Hepatocyte (in vitro differentiated cells): ENCODE measurements at places on chromosomes 2 and 18.
A peak's percentile ranks its signal among the peaks of the same experiment; 100 is the strongest.

DNA sequence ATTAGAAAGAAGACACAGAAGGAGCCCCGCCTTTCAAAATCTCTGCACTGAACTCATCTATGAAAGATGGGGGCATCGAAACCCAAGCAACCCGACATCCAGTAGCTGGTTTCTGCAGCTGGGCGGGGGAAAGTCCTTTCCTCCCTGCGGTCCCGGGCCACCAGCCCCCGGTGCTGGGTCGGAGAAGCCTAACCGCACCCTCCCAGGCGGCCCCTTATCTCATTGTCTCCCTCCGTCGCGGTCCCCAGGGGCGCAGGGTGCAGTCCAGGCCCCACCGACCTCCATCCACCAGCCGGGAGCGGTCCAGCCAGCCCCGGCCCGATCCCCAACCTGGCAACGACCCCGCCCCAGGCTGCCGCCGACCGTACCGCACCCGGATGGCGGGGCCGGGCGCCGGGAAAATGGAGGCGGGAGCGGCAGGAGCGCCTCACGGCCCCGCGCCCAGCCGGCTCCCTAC, 452 bp downstream of the RAPH1 start:
- DNase-seq = no peak

- DNase-seq = no peak
These were observed 270.2 kb downstream of the EN1 start for GRCh38 chr2:118577202-118577601.

GRCh38 chr2:98445177-98445682, 572 bp downstream of the INPP4A start:
- no peak for DNase-seq

GRCh38 chr2:56309626-56310170, 125.9 kb downstream of the CCDC85A start:
- no peak for DNase-seq

DNA sequence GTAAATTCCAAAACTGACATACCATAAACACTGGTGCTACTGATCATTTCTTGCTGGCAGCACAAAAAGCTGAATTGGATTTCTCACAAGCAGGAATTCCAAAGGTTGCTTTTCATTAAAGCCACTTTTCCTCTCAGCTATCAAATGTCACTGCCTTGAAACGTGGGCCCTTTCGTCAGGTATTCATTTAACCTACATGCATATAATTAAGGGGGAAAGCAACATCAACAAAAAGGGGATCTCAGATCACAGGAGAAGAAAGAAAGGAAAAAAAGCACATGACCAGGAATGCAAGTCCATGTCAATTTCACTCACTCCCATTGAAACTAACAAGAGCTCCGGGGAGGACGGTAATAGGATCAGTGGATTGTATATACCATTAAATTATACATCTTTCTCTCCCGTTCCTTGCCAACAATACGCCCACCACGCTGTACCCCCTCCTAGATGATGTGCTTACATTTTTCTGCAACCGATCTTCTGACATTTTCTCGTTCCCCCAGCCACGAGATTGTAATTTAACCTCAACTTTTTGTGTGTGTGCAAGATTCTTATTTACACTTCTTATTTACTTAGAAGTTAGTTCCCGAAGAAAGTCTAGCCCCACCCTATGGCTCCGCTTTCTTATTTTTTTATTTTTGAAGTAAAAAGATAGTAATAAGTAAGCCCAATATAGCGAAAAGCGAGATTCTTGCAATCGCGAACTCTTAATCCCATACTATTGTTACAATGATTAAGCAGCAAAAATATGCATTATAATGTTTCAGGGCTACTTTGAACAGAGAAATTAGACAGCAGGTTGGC, 725 bp downstream of the FIGN start:
- DNase-seq = no peak

DNA sequence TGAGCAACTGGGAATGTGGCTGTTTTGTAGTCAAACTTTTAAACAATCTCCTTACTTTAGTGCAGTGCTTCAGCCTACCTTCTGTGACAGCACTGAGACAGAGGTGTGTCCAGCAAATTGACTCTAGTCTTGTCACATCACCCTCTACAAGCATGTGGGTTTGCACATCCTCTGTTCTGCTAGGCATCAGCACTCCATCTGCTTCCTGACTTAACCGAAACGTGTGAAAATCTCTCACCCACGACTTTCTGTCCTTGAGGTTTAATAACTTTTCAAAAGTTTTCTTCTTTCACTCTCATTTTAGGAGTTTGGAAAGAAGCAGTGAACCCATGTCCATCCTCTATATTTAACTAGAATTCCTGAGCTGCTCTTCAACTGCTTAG, 42.6 kb downstream of the TTR start:
- no peak for DNase-seq

DNA sequence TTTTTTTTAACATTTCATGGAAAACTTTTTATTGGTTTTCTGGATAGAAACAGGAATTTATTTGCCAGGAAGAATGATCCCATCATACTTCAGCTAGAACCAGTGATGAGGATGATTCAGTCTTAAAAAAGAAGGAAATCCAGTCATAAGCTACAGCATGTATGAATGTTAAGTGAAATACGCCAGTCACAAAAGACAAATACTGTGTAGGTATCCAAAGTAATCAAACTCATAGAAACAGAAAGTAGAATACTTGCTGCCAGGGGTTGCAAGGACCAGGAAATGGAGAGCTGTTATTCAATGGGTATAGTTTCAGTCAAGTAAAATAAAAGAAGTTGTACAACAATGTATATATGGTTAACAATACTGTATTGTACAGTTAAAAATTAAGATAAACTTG, 21.3 kb downstream of the PSME4 start:
- DNase-seq = no peak

DNA sequence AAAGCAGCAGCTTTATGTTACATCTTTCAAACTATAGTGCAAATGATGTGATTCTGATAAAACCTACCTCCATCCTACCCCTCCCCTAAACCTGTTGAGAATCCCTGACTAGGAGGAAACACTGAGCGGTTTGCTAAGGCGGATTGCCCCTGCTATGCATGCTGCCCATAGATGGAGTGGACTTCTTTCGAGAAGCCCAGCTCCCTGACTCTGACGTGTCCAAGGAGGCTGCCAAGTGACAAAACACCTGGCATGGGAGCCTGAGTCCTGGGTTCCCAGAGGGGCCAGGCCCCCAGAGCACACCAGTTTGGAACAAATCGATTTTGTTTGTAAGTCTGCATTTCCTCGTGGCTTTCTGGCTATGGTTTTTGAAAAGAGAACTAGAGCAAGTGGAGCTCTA, 1.4 kb upstream of the UXS1 start:
- DNase-seq = no peak

- DNase-seq = no peak
These were observed 83.9 kb upstream of the SIX2 start for GRCh38 chr2:45093181-45093580.

DNA sequence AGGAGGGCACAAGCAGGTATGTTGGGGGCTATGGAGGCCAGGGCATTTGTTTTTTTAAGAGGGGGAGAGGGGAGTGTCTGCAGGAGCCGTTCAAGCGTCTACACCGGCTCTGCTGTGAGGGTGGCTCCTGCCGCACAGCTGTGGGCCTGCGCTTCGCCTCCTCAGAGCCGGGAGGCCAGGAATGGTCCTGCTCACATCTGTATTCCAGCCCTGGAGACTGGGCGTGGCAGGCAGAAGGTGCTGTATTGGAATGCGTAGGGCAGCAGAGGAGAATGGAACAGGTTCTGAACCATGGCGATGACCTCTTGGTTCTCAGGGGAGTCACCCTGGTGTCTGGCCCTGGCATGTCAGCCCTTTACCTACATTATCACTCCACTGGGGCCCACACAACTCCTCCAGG, 26.8 kb upstream of the INHBB start:
- no peak for DNase-seq

- DNase-seq = no peak
These were observed 300.3 kb downstream of the MTX2 start for GRCh38 chr2:176569574-176569973.

- no peak for DNase-seq
These were observed 77.1 kb upstream of the CTAGE1 start for GRCh38 chr18:22494771-22495170.

GRCh38 chr18:10842861-10843260, 306.5 kb downstream of the PIEZO2 start:
- DNase-seq = no peak

DNA sequence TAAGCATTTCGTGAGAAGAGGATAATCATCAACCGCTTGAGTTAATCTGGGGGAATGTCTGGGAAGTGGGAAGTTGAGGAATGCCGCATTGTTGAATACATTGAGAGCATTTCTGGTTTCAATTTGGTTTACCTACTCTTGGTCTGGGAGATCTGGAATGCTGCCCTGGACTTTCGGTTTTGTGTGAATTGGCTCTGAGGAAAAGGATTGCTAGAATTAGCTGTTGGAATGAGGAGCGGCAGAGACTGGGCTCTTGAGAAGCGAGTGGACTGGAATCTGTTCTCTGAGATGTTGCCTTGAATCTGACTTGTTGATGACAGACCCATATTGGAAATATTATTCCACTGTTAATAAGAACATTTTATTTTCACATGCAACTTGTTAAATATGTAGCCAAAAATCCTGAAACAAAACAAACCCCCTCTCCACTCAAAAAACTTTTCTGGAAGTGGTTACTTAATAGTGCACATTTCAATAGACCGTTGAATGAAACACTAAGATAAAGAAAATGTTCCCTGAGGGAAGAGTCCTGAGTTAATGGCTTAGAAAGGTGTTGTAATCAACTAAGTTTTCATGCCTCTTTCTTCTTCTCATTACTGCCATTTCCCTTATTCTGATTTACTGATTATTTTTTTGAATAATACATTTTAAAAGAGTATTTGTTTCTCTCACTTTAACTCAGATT, 50.8 kb downstream of the PTPRM start:
- DNase-seq = peak; percentile 37

GRCh38 chr2:68214381-68214780, 38.0 kb downstream of the PPP3R1 start:
- no peak for DNase-seq

DNA sequence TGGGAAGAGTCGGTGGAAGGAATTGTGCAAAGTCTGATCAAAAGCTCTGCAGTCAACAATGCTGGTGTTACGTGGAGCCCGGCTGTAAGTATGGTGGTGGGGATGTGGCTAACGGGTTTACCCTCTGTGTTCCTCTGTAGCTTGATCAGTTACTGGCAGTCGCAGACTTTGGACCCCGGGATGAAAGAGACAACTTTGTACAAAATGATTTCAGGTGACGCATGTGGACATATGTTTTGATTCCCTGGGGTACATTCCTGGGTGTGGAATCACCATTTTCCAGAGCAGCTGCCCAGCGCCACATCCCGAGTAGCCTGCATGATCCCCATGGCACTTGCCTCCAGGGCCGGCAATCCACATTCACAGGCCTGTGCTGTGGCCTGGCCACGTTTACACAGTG, 9.8 kb downstream of the RBFA start:
- no peak for DNase-seq

GRCh38 chr2:173942861-173943523, 22.2 kb downstream of the SP3 start:
- DNase-seq = no peak

DNA sequence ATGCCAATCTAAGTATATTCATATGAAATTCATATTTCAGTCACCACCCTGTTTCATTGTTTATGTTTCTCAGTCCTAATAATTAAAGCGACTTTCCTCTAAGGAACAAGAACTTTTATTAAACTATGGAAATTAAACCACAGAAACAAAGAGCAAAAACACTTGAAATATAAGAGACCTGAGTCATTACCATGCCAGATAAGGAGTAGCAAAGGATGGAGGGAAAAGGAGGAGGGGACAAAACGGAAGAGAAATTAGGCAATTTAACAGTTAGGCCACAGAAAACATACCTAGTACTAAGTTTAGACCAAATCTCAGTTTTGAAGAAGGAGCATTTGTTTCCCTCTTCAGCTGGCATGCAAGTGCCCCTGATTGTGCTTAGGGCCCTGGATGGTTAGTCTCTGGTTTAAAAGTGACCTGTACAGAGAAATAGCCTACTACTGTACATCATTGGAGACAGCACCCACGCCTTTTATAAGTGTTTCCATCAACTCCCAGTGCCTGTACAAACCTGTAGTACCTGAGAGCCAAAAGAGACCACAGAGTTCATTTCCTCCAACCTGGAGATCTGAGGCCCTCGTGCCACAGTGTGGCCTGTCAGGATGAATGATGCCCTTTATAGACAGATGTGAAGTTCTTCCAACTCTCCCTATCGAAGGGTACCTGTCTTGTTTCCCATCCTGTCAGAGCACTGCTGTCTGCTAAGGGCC, 74.5 kb downstream of the SPATS2L start:
- DNase-seq = no peak

DNA sequence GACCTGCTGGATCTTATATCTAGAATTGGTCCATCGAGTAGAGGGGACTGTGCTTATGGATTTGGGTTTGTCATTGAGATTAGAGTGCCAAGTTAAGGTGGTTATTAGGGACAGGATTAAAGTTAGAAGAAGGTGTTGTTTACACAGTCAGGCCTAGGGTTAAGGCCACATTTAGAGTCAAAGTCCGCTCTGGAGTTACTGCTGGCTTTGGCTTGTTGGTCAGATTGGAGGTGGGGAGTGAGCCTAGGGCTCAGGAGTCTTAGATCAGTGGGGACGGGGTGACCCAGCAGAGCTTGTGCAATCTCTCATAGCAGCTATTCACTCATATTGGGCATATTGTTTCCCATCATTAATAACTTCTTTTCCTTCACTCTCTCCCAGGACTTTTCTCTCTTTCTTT, 13.5 kb upstream of the EPAS1 start:
- DNase-seq = no peak

DNA sequence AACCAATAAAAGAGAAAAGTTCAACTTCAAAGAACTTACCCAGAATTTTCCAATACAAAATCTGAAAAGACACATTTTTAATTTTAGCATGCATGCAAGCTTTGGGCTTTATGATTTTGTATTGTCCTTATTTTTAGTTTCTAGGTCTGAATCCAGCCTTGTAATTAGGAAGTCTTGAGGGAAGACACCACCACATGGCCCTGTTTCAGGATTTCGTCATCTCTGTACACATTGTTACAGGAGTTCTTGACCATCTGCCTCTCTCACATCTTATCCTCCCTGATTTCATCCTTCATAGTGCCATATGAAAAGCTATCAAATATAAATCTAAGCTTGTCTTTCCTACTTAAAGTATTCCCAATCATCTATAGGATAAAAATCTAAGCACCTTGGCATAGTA, 176.1 kb downstream of the TXNL1 start:
- no peak for DNase-seq

- DNase-seq = no peak
These were observed 2.6 kb downstream of the SLC66A2 start for GRCh38 chr18:79948719-79949411.

GRCh38 chr2:73894475-73894850, 1.7 kb downstream of the ACTG2 start:
- no peak for DNase-seq

GRCh38 chr2:27245626-27246025, 17.2 kb downstream of the SLC30A3 start:
- DNase-seq = no peak

GRCh38 chr2:7880566-7880965, 801.3 kb upstream of the ID2 start:
- no peak for DNase-seq

DNA sequence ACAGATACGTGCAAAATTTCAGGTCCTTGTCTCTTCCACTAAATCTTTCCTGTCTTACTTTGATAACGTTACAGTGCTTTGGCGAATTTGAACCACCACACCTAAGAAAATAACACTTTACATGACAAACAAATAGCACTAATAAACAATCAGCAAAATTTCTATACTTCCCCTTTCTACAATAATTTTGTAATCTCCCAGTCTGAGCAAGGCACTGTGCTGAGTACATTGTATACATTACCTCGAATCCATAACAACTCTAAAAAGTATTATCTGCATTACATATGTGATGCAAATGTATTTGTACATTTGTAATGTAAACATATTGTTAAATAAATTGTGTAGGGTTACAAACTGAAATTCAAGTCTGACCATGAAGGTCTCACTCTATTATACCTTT, 49.9 kb downstream of the RTN4 start:
- DNase-seq = no peak

- peak; percentile 86 for DNase-seq
These were observed 156.7 kb downstream of the ARHGAP28 start for GRCh38 chr18:6885992-6886796.
